Stimulated activated CD8-positive, alpha-beta memory T cell treated with anti-CD3 and anti-CD28 coated beads, Interleukin-12 subunit alpha, Interleukin-12 subunit beta, amount 100 ng/mL, for 1 hour (primary cell): ENCODE measurements at places on chromosomes 4 and X.
A peak's percentile ranks its signal among the peaks of the same experiment; 100 is the strongest.

DNA sequence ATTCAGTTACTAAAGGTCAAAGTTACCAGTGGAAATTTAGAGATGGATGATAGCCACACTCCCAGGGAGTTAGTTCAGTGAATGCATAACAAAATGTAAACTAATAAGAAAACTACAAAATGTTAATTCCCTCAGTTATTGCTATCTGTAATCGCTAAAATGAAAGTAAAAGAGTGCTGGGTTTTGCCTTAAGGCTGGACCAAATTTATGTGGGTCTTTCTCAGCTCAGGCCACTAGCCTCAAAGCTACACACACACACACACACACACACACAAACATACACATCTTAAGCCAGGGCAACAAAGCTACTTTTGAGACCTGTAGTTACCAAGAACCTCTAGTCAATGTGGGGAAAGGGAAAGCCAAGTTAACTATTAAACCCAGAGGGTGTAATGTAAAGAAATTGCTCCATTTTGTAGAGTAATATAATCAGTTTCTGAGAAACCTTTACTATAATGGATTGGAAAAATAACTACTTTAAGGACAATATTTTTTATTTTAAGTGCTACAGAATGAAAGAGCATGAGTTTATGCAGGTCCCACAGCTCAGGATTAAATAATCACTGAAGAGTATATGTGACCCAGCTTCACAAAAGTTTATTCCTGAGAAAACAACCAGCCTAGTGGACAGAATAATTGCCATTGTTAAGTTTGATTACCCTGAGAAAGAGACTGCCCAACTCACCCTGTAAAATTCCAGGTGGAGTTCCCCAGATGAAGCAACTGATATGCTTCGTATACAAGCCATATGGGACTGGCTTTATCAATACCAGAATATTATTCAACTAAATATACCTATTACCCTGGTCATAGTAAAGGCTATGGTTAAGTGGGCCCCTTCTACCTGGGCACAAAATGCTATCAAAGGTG is 8.9 kb upstream of the UGT2A3 start:
- DNase-seq, result no peak

DNA sequence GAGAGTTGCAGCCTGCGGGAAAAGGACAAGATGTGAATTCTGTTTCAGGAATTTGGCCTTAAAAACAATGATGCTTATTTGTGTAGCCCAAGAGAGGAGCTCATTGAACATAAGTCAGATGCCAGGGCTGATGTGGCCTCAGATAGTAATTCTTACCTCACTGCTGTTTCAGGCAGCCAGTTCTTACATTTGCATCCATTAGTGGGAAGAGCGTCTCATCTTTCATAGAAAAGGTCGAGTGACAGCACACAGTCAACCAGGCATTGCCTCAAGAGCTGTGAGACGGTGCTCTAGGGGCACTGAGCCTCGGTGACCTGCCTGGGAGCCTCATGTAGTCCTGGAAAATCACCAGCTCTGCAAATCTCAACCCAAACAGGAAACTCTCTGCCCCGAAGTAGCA is 174.9 kb upstream of the FRG1 start:
- DNase-seq, result no peak

- no peak for DNase-seq
Observed at GRCh38 chrX:37684973-37685372, 618 bp upstream of the XK start.

- DNase-seq, result no peak
Observed at GRCh38 chrX:148043271-148043855, 62.2 kb downstream of the FMR1NB start.

GRCh38 chr4:112759313-112759712 is 122.4 kb downstream of the LARP7 start:
- DNase-seq, result no peak

GRCh38 chrX:136866337-136867095 is 14.0 kb downstream of the RBMX start:
- no peak for DNase-seq

GRCh38 chr4:159047478-159048165 is 55.3 kb upstream of the RAPGEF2 start:
- DNase-seq, result peak; percentile 0

- DNase-seq, result no peak
Observed at GRCh38 chr4:5916229-5916628, 23.3 kb upstream of the CRMP1 start.

DNA sequence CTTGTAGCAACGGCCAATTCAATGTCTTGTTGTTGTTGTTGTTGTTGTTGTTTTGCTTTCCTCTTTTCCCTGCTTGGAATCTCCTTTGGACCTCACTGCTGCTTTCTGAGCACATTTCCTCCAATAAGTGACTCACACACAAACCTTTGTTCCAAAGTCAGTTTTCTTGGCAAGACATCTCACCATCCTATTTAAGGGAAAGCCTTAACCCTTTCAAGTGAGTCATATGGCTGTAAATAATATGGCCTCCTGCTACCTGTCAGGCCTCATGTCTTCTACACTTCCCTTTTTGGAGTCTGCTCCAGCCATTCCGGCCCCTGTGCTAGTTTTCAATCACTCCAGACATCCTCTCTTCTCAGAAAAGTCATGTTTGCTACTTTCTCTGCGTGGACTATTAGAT is 79.5 kb upstream of the MAGEB10 start:
- DNase-seq, result no peak

DNA sequence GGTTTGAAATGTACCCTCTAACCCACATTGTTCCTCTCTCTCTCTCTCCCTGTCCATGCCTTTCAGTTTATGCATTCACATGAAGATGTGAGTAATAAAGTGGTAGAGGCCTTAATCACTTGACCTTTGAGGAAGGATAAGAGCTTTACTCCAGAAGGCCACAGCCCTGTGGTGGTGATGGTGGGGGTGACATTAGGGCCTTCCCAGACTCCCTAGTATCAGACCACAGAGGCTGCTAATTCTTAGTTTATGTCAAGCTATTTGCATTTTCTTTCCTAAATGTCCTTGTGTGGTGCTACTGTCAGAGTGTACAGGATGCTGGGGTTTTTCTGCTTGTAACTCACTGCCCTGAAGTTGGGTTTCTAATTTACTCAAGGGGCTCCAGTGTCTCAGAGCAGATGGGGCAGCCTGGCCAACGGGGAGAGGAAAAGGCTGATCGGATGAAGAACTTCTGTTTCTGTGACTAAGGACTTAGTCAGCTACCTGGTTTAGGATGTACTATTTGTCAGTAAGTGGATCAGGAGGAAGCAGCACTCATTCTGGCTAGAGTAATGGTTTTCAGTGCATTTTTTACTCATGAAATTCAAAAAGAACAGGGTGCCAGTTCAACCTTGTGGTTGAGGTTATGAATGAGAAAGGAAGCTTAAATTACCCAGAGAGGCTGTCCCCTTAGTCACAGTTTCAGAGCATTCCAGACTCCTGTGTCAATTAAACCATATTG is 509.6 kb upstream of the DIPK2B start:
- no peak for DNase-seq

- DNase-seq, result no peak
Observed at GRCh38 chrX:103536071-103536470, 16.8 kb upstream of the RAB40A start.

DNA sequence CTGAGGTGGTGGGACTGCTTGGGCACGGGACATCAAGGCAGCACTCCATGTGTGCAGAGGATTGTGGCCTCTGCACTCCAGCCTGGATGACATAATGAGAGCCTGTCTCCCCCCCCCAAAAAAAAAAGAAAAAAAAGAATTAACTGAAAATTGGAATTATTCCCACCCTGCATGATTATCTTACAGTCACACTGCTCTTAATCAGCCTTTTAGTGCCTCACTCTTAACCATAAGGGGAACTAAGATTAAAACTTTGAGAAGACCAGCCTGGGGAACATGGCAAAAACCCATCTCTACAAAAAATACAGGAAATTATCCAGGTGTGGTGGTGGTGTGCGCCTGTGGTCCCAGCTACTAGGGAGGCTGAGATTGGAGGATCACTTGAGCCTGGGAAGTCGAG is 94.6 kb downstream of the UBE2K start:
- no peak for DNase-seq

DNA sequence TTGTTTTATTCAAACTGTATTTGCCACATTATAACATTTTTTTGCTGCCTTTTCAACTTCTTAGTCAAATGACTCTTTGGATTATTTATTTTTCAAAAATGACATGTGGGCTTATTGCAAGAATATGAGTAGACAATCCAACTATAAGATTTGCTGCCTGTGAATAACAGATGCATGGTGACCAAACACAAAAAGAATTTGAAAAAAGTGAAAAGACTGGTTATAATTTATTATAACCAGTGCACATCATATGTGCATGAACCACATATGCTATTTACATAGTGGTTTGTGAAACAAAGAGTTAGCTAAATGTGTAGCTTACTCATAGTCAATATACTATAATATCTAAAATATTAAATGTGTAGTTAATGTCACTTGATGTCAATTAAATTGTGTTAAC is 2086.8 kb downstream of the ARAP2 start:
- no peak for DNase-seq

DNA sequence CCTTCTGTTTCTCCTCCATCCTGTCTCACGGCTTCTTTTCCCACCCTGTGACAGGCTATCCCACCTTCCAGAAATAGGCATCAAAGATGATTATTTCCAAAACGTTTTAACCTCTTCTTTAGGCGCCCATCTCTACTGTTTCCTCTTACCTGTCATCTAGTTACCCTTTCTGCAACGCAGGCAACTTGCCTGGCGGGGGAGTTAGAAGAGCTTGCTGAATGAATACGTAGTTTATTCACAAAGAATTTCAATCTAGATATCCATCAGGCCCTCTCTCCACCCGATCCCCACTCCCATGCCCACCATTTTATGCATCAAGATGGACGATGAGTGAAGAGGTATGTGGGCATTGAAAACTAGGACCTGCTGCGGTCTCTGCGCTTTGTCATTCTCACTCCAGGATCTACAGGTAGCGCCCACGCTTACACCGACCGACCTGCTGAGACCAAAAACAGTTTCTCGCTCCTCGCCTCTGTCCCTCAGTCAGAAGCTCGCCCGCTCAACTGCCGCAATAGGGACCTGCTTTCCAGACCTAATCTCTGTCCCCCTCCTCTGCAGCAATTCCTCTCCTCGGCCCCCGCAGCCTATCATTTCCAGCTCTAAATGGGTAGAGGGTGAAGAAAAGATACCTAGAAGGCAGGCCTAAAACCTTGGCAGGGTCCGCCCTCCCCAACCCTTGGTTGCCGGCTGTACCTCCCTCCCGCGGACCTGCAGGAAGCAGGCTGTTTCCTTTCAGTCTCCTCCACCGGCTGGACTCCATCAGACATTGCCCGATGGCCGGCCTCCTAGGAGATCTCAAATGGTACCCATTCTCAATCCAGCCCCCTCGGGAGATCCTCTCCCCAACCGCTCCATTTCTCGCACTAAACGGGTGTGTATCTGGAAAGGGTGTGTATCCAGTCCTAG is 624 bp downstream of the BEX5 start:
- no peak for DNase-seq

DNA sequence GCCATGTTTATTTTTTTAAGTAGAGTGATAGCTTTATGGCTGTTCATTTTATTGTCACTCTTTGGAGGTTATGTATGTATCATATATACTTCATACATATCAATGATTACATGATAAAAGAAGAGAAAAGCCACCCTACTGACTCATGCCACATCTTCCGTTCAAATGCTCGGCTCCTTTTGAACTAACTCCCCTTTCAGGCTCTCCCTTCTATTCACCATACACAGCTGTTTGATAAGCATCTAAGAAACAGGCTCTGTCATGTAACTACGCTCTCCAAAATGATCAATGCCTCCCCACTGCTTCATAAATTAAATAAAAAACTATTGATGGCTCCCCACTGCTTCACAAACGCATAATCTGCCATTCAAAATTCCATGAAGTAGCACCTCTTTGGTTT is 89.4 kb downstream of the SEL1L3 start:
- no peak for DNase-seq

DNA sequence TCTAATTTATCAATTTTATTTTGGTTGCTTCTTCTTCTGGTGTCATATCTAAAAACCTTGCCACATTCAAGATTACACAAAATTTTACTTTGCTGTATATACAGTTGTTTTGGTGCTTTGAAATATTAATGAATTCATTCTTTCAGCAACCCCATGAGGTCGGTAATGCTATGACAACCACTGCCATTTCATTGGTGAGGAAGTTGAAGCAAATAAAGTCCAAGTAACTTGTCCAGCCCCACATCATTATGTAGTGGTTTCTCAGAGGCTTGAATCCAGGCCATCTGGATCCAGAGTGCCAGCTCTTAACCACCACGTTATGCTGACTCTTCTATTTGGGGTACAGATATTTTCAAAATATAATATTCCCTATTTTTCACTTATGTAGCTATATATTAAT is 42.2 kb downstream of the UGT2A3 start:
- DNase-seq, result no peak

DNA sequence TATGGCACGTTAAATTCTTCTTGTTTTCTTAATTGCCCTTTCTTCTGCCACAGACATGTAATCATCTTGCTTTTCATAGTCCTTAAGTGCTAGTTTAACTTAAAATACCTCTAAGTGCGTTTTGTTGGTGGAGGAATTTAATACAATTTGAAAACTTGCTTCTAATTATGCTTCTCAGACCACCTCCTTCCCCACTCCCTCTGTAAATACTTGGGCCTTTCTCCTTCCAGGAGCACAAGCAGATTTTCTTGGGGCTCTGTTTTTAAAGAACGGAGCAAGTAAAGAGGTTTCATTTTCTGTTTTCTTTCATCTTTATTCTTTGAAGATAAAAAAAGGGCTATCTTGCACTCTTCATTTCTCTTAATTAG is 559 bp upstream of the PCDH18 start:
- no peak for DNase-seq

GRCh38 chr4:150117629-150118028 is 39.4 kb downstream of the DCLK2 start:
- DNase-seq, result no peak

- no peak for DNase-seq
Observed at GRCh38 chr4:104022831-104023230, 303.0 kb upstream of the TACR3 start.

GRCh38 chr4:8009097-8009496 is 69.4 kb upstream of the AFAP1 start:
- DNase-seq, result no peak

- DNase-seq, result no peak
Observed at GRCh38 chr4:173269280-173269679, 64.9 kb downstream of the HMGB2 start.

- no peak for DNase-seq
Observed at GRCh38 chr4:89878611-89879010, 16.0 kb upstream of the MMRN1 start.

- DNase-seq, result no peak
Observed at GRCh38 chr4:83125738-83126141, 11.2 kb upstream of the PLAC8 start.

GRCh38 chr4:62531264-62531663 is 1331.1 kb downstream of the ADGRL3 start:
- no peak for DNase-seq
